NCI-H2081 (cell line): ENCODE measurements at places on chromosomes 11 and 22.

- DNase-seq: no peak
Observed at GRCh38 chr11:64134963-64135362, 30.9 kb downstream of the MACROD1 start.

DNA sequence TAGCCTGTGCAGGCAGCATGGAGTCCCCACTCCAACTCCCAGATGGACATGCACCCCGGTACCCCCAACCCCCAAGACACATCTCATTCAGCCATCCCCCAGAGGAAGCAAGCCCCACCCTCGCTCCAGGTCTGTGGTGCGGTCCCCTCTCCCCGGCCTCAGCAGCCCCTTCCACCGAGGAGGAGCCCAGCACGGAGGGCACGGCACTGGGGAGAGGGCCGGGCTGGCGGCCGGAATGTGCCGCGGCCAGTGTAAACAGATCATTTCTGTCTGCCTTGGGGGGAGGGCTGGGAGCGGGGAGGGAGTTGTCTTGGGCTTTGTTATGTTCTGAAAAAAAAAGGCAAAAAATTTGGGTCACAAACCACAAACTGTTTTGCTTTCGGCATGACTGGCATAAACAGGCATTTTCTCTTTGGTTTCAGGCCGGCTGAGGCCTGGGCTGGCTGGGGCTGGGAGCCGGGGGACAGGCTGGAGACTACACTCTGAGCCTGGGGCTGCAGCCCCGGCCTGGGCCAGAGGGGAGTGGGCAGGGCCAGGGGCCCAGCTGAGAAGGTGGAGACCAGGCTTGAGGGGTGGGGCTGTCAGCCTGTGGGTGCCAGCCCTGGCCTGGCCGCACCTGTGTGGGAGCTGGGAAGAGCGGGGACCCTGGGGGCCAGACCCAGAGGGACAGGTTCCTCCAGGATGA lies 16.8 kb downstream of the IGF2 start:
- no peak for DNase-seq

- no peak for DNase-seq
Observed at GRCh38 chr11:10984250-10984649, 126.4 kb upstream of the ZBED5 start.

DNA sequence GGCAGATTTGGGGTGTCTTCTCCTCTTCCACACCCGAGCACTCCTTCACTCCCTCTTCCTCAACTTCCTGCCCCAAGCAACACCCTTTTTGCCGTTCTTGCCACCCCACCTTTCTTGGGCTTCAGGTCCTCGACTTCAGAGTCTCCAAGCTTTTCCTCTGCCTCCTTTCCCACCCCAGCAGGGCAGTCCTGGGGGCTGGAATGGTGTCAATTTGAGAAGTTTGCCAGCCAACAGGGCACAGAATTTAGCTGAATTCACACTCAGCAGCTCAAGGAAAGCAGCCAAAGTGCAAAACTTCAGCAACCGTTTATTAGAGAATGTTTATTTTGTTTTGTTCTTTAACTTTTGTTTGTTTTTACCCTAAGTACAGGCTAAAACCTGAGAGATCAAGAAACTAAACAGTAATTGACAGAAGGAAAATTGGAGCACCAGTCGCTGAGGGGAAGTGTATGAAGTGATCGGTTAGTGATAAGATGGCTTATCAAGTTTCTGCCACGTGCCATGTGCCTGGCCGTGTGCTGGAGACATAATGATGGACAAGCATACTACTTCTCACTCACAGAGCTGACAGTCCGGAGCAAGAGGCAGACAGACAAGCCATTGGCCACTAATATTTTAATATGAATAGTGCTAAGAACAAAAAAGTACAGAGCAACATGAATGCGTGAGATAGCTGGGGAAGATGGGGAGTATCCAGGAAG lies 44.4 kb downstream of the AHNAK start:
- DNase-seq: no peak

- no peak for DNase-seq
Observed at GRCh38 chr11:10622108-10622507, 53.6 kb upstream of the LYVE1 start.

GRCh38 chr11:84648471-84648870 lies 978.7 kb downstream of the DLG2 start:
- DNase-seq: no peak

- DNase-seq: peak; percentile 5
Observed at GRCh38 chr22:29080106-29080975, 7.5 kb downstream of the KREMEN1 start.

- no peak for DNase-seq
Observed at GRCh38 chr22:19406281-19406811, 25.2 kb downstream of the HIRA start.

DNA sequence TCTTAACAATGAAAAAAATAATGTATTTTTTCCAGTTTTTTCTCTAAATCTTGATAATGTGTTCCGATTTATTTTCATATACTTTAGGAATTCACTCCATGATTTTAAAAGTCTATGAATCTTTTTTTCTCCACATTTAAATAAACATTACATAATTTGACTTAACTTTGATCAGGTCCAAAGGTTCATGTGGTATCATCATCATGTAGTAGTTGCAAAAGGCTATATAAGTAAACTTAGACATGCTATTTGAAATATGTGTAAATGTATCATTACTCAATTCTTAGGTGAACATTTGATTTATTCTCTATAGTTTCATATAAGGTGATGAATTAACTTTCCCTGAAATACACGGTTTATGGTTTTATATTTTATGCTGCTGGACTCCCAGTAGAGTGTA lies 2197.0 kb upstream of the RAG2 start:
- DNase-seq: no peak

GRCh38 chr22:20398420-20398819 lies 4.5 kb downstream of the ZNF74 start:
- DNase-seq: no peak

GRCh38 chr22:42282943-42283277 lies 12.5 kb upstream of the TCF20 start:
- no peak for DNase-seq

GRCh38 chr11:79076526-79077115 lies 364.2 kb downstream of the TENM4 start:
- no peak for DNase-seq

- DNase-seq: no peak
Observed at GRCh38 chr22:48453751-48454485, 1373.8 kb downstream of the BRD1 start.

DNA sequence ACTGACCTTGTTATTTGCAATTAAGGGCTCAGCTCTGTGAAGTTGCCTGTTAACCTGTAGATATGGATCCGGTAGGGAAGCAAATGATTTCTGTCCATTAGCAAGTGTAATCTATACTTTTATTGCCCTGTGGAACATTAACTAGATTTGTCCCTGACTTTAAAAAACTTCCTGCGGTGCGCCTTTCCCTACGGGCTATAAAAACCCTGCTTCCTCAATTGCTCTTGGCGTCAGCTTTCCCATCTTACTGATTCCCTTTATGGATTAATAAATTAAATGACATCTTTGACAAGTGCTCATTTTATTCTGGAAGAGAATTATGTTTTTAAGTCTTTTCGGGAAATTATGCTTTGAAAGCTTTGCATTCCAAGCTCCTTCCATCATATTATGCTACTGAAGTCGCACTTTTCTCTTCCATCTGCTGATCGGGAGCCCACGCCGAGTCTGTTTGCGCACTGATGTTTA lies 18.3 kb upstream of the CLMP start:
- no peak for DNase-seq

DNA sequence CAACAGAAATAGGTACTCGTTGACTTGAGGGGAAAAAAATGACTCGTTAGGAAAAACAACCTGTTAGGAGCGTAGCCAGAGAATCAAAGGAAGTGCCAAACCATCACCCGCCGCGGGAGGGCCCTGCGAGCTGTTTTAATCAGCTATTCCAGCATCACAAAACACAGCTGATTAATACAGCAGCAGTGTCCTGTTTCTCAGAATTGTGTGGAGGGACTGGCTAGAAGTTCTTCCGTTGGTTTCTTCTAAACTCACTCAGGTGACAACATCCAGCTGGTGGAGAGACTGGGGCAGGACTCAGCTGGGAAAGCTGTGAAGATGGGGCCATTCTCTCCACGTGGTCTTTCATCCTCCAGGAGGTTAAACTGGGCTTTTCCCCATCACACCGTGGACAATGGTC lies 28.0 kb downstream of the HSPA8 start:
- DNase-seq: no peak

DNA sequence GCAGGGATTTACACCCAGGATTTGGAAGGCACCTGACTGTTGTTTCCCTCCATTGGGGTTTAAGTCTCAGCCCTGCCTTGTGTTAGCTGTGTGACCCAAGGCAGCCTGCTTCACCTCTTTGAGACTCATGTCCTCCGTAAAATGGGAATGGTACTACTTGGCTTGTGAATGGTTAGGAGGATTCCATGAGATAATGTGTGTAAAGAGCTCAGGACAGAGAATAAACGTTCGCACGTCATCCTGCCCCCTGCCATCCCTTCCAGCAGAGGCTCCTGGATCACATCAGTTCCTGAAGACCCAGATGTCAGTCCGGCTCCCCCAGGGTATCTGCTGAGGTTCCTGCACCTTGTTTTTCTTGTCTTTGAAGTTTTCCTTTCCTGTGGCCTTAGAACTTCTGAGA lies 16.8 kb upstream of the ACCSL start:
- no peak for DNase-seq

DNA sequence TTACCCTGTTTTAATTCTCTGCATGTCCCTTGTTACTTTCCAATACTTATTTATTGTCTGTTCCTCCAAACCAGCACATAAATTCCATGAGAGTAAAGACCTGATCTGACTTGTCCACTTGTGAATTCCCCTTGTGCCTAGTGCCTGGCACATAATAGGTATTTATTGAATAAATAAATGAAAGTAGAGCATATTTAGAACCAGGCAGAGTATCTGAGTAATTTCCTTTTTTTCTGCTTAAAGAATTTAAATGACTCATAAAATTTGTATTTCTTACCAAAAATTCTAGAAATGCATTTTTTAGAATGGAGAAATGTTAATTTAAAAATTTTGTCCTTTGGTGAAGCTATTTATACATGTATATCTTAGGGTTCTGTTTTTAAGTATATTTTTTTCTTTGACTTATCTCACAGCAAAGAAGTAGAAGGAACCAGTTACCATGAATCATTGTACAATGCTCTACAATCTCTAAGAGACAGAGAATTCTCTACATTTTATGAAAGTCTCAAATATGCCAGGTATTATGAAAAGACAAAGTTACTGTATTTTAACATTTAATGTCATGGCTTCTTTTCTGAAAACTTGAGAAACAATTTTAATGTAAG lies 96.8 kb downstream of the ATM start:
- DNase-seq: no peak

GRCh38 chr22:46295277-46295971 lies 1.2 kb upstream of the GTSE1 start:
- no peak for DNase-seq

DNA sequence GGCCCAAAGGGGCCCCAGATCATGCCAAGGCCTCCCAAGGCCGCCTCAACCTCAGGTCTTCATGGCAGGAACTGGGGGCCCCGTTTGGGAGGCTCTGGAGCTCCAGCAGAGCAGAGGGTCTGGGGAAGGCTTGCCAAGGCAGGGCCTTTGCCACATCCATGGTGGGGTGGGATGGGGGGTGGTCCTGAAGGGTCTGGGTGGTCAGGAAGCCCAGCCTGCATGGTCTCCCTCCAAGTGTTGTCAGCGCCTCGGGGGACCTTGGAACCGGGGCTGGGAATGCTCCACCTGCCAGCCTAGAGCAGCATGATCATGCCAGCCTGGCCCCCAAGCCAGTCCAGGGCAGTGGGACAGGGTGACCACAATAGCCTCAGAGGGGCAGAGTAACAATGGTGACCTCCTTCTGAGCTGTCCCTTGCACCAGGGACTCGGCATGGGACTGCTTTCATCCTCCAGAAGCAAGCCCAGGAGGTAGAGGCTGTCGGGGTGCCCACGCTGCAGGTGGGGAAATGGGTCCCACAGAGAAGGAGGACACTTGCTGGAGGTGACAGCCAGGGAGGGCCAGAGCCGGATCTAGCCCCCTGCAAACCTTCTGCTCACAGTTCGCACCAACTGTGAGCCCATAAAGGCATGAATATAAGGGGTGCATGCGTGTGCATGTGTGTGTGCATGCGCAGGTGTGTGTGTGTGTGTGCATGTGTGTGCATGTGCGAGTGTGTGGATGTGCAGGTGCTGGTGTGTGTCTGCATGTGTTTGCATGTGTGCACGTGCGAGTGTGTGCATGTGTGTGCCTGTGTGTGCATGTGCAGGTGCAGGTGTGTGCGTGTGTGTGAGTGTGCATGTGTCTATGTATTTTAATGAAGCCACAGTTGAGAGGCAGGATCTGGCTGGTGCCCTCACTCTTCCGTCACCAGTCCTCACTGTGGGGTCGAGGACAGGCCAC lies 63.8 kb downstream of the MYEOV start:
- no peak for DNase-seq

GRCh38 chr11:16402654-16403447 lies 46.5 kb upstream of the SOX6 start:
- no peak for DNase-seq
